ENCODE measurements at places on chromosomes 11 and 22.

DNA sequence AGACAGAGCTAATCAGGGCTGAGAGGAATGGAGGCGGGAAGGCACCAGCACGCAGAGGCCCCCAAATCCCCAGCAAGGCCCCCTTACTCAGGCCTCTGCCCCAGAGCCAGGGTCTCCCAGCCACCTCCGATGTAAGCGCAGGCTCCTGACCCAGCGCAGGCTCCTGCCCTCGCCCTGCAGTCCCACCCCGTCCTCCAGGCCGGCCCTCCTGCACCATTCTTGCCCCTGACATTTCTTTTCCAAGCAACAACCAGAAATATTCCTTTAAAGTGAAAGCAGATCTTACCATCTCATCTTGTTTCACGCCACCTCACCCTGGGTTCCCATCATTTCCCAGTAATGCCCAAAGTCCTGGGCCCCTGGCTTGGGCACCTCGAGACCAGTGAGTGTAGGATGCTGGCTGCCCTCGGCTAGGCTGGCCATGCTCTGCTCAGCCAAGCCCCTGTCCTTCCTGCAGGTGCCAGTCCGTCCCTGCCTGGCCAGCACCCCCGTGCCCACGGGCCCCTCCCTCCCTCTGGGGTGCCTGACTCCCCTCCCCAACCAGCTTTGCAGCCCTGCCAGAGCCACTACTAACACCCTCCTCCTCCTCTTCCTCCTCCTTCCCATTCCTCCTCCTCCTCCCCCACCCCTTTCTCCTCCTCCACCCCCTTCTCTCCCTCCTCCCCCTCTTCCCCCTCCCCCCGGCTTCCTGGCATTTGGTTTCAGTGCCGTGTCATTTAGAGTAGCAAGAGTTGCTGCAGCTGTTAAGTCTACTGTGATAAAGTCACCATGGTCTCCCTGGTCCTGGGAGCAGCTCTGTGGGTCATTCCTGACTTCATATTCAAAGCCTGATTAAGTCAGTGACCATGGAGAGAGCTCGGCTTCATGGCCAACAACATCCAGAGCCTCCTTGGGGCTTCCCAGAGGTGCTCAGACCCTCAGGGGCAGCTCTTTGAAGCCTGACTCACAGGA, 78.7 kb downstream of the PIWIL3 start:
- no peak for DNase-seq

DNA sequence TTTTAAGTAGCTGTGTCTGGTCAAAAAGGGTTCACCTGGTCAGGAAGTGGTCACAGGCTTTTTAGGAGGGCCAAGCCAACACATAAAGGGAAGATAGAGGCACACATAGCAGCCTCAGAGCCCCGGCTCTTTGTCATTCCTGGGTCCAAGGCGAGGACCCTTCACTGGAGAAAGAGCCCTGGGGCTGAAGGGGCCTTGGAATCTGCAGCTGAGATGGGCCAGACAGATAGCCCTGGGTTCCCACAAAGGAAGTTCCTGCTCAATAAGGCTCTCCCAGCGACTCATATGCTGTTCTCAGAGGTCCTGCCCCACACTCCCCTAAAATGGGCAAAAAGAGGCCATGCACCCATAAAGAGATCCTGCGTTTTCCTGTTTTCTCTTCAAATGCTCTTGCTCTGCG, 77.7 kb downstream of the LINC01488 start:
- peak; percentile 45 for DNase-seq

- DNase-seq: no peak
These were observed 51.0 kb downstream of the RPUSD4 start for GRCh38 chr11:126160345-126161022.

DNA sequence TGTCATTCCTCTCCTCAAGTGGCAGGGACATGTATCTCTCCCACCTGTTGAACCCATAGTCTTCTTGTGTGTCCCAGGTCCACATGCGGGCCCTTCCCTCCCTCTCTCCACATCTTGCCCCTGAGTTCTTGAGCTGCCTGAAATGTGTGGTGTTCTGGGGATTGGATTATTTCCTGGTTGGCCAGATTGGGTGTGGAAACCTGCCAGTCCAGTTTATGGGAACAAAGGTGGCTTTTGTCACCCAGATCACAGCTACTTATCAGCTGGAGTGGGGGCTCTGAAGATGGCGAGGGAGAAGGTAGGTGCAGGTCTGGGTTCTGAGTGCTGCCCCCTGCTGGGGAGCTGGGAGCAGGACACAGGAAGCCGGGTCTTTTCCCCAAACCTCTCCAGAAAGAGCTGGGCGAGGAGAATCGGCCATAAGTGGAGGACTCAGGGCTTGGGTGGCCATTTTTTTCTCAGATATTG, 14.2 kb downstream of the DTX4 start:
- no peak for DNase-seq

DNA sequence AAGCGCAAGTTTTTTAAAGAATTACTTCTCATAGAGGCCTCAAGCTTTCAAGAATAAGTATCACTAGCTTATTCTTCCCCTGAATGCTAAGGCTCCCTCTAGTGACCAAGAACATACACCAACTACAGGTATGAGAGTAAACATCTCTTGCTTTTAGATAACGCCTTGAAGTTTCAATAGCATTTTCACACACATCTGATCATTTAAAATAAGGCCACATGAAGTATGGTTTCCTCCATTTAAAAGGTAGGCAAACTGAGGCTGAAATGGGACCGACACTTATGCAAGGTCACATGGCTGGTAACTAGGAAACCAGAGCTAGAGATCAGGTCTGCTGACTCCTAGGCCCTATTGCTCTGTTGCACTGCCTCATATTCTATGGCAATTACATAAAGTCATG, 66.5 kb downstream of the CCDC34 start:
- DNase-seq: no peak

DNA sequence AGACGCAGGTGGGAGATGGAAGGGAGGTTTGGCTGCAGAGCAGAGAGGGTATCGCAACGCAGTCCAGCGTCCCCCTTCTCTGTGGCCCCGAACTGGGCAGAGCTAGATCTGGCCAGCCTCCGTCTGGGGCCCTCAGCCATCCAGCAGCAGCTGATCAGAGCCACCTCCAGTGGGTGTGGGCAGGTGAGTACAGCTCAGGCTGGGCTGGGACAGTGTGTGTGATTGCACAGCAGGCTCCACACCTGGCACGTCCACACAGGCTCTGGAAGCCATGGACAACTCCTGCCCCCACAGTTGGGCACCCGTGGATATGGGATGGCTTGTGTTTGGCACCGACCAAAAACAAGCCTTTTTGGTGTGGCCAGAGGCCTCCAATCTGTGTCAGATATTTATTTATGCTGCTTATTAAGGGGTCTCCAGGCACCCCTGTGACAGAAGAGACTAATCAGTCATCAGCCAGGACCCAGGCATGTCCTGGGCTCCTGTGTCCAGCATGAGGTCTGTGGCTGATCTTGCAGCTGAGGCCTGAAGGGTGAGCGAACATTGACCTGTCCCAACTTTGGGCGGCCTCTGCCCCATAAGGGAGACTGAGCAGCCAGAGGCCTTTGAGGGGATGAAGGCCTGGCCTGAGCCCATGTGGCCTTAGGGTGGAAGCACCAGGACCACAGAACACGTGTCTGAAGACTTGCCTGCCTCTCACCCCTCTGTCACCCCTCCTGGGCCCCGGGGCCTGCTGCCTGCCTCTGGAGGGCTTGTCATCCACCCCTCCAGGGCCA, 18.6 kb downstream of the POLR3H start:
- DNase-seq: no peak

DNA sequence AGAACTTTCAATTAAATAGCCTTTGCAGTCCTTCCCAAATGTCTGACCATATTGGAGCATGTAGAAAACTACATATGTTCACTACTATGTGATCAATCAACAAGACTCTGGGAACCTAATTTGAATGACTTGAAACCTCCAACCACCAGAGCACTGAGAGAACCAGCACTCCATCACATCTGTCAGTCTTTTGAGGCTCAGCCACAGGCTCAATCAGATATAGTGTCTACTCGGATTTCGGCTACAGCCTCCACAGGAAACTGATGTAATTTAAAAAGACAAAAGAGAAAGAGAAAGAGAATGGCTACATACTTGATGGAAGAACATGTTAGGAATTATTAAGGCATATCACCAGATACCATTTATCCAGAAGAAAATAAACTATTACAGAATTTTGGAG, 859.0 kb downstream of the FAM181B start:
- no peak for DNase-seq

DNA sequence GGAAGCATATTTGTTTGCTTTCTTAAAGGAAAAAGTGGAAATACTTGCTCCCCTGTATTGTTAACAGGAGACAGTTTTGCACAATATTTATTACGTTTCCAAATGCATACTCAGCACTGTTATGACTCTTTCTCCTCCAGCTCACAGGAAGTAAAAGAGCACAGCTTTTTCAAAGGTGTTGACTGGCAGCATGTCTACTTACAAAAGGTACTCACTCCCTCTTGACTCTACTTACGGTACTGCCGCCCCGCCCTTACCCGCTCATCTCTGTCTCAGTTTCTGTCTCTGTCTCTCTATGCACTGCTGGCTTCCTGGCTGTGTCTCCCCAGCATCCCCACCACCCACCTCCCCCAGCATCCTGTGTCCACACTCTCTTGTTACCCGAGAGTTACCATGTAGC, 32.2 kb upstream of the MYO18B start:
- no peak for DNase-seq

GRCh38 chr22:41177622-41178424, 27.3 kb upstream of the L3MBTL2 start:
- DNase-seq: no peak

DNA sequence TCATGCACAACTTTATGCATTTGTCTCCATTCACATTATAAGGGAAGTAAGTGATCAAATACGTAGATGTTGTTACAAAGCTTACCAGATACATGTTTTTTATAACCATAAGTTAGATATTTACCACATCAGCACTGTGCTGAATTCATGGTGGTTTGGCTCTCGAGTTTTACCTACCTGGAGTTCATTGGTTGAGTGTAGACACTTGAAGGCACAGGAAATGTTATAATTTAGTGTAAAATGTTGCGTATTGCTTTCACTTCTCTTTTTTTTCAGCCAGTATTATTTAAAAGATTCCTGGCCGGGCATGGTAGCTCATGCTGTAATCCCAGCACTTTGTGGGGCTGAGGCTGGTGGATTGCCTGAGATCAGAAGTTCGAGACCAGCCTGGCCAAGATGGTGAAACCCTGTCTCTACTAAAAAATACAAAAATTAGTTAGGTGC, 53.1 kb upstream of the GRK2 start:
- DNase-seq: no peak

Measured in mesenteric fat pad (tissue), 1 donor.